ENCODE measurements at places on chromosomes 1 and 21. TPM values are rescaled to one million over a fixed set of nuclear protein-coding genes. Genes with fewer than 3 reads are reported as not detected.

DNA sequence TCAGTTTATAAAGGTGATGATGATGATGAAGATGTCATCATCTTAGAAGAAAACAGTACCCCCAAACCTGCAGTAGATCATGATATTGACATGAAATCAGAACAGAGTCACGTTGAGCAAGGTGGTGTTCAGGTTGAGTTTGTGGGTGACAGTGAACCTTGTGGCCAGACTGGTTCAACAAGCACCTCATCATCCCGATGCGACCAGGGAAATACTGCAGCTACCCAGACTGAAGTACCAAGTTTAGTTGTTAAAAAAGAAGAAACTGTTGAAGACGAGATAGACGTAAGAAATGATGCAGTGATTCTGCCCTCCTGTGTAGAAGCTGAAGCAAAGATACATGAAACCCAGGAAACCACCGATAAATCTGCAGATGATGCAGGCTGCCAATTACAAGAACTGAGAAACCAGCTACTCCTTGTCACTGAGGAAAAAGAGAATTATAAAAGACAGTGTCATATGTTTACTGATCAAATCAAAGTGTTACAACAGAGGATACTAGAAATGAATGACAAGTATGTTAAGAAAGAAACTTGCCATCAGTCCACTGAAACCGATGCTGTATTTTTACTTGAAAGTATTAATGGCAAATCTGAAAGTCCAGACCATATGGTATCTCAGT lies 16.0 kb upstream of the CHAF1B start:
- H3K27ac ChIP-seq, result no peak overlapping the region
- no peaks in the 10 kb centered on the region for H3K27me3 ChIP-seq
- peaks cover 5% of the 10 kb centered on the region for H3K36me3 ChIP-seq
- no peak for DNase-seq
- H3K4me3 ChIP-seq, result no peak overlapping the region
- H3K4me1 ChIP-seq, result no peaks in the 10 kb centered on the region

NEXN gene
- 81.9 TPM for total RNA-seq

GRCh38 chr1:228989992-228990827 lies 254.9 kb downstream of the RHOU start:
- H3K36me3 ChIP-seq, result no peaks in the 10 kb centered on the region
- H3K4me1 ChIP-seq, result no peaks in the 10 kb centered on the region
- no peaks in the 10 kb centered on the region for H3K27me3 ChIP-seq
- no peak overlapping the region for H3K27ac ChIP-seq
- peak; percentile 90 for DNase-seq
- H3K4me3 ChIP-seq, result no peak overlapping the region

- H3K4me3 ChIP-seq, result no peak overlapping the region
- no peak overlapping the region for H3K27ac ChIP-seq
- no peaks in the 10 kb centered on the region for H3K27me3 ChIP-seq
- no peaks in the 10 kb centered on the region for H3K4me1 ChIP-seq
These were observed 675.7 kb upstream of the CHRM3 start for GRCh38 chr1:238710697-238711096.

DNA sequence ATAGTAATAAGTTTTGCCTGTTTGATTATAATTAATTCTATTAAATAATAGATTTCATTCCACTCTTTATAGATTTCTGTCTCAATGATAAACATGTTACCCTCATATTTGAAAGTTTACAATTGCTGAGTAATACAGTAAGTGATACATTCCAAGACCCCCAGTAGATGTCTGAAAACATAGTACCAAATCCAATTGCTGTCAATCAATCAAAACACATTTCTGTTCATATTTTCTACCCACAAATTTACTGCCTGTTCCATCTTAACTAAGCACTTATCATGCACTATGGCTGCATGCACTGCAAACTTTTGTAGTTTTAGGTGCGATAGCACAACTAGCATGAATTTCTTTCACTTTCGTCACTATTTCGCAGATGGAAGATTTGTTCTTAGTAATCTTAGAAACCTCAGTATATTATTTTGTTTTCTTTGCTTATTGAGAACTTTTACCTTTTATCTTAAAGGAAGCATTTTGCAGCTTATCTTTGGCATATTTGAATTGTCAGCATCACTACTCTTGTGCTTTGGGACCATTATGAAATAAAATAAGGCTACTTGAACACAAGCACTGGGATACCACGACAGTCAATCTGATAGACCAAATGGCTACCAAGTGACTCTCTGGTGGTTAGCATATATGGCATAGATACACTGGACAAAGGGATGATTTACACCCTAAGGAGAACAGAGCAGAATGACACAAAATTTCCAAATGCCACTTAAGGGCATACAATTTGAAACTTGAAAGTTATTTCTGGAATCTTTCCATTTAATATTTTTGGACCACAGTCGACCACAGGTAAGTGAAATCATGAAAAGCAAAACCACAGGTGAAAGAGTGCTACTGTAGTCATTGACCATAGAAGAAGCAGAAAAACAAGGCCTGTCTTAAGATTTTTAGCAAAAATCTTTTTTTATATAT lies 67.6 kb downstream of the RGS13 start:
- no peaks in the 10 kb centered on the region for H3K36me3 ChIP-seq
- DNase-seq, result no peak
- H3K27ac ChIP-seq, result no peak overlapping the region
- no peaks in the 10 kb centered on the region for H3K27me3 ChIP-seq

ZSCAN20 gene
- total RNA-seq, result 8.0 TPM

DNA sequence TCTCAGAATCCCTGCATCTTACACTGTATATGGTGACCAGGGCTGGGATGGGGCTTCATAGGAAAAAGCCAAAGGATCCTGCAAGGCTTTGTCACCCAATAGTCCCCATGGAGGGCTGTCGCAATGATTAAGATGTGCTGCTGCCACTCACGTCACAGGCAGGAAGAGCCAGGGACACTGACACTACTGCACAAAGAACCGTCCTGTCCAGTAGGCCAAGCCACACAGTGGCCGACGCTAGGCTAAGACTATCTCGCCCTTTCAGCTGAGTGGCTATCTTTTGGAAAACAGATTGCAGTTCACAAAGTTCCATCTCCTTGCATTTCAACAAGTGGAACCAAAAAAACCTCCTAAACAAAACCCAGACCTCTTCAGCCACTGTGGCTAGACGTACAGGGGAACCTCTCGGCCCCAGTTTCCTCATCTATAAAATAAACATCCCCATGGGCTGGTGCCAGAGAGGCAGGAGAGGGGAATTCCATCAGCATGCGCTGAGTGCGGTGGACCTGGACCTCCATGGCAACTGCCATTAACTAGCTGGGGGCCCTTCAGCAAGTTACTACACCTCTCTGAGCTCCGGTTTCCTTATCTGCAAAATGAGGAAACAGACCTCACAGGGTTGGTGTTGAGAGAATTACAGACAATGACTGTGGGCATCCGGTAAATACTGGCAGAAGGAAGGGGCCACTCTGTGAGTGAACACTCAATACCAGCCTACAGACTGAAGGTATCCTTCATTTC lies 8.7 kb downstream of the CAPZB start:
- H3K4me1 ChIP-seq, result peaks cover 12% of the 10 kb centered on the region
- H3K27ac ChIP-seq, result peak overlapping the region; percentile 55
- DNase-seq, result peak; percentile 65
- H3K27me3 ChIP-seq, result no peaks in the 10 kb centered on the region

DNA sequence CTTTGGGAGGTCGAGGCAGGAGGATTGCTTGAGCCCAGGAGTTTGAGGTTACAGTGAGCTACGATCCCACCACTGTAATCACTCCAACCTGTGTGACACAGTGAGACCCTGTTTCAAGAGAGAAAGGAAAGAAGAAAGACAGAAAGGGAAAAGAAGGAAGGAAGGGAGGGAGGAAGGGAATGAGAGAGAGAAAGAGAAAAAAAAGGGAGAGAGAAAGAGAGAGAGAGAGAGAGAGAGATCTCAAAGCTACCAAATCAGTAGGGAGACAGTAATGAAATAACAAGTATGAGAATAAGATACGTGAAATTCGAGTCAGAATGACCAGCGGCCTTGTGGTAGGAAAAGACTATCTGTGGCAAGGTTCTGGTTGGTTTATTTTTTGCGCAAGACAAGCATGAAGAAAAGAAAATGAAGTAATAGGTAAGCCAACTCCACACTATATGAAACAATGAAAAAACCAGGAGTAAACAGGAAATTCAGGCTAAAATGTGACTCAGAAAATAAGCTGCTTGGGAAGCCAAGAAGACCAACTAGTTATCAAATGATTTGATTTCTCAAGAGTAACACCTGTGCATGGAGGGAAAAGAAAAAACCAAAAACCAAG lies 8.9 kb downstream of the MTF1 start:
- no peak overlapping the region for H3K4me3 ChIP-seq
- H3K27ac ChIP-seq, result no peak overlapping the region
- H3K27me3 ChIP-seq, result no peaks in the 10 kb centered on the region
- peaks cover 4% of the 10 kb centered on the region for H3K36me3 ChIP-seq
- peaks cover 2% of the 10 kb centered on the region for H3K4me1 ChIP-seq

ATAD3C gene
- 0.42 TPM for total RNA-seq

DNA sequence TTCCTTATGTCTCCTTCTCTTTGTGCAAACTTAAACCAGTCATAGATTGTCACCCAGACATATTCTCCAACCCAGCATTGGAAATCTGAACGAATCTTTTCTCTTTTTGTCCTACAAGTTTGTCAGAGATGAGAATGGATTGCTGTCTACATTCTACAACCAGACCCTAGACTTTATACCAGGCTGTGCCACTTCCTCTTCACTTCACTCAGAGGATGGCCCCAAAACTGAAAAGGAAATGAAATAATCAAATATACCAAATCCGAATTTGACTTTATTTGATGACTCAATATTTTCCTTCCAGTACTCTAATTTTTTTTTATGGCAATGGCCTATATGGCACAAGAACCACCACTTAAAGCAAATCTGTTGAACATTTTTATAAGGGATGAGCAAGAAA lies 256.5 kb downstream of the ZNF648 start:
- H3K36me3 ChIP-seq, result no peaks in the 10 kb centered on the region
- H3K4me1 ChIP-seq, result no peaks in the 10 kb centered on the region
- no peaks in the 10 kb centered on the region for H3K27me3 ChIP-seq

DNA sequence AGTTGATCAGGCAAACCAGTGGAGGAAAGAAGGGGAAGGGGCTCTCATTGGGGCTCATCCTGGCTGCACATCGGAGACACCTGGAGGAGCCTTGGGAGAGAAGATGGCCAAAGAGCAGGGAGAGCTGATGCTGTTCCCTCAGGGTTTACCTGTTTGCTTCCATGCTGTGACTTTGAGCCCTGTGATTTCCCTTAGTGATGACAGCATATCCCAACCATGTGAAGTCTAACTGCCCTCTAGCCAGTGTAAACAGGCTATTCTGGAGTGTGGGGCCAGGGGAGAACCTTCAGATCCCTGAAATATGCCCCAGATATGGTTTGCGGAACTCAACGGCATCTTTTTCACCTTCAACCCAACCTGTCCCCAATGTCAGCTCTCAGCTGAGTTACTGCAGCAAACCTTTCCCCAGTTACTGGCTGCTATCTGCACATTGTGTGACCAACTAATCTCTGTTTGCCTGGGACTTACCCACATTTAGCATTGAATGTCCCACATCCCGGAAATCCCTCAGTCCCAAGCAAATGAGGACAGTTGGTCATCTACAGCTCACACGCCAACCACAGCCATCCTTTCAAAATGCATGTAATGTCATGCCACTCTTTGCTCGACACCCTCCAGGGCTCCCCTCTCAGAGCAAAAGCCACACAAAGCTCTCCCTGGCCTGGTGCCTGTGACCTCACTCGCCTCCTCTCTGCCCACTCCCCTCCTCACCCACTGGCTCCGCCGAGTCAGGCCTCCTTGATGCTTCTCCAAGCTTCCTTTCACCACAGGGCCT lies 242.3 kb downstream of the KCNJ6 start:
- H3K36me3 ChIP-seq, result no peaks in the 10 kb centered on the region
- no peak overlapping the region for H3K4me3 ChIP-seq
- H3K27ac ChIP-seq, result no peak overlapping the region
- H3K27me3 ChIP-seq, result no peaks in the 10 kb centered on the region
- no peak for DNase-seq

- no peaks in the 10 kb centered on the region for H3K4me1 ChIP-seq
- H3K36me3 ChIP-seq, result no peaks in the 10 kb centered on the region
- DNase-seq, result no peak
- H3K4me3 ChIP-seq, result no peak within 1 kb of the TSS
- H3K27ac ChIP-seq, result no peak within 1 kb of the TSS
These were observed at the start of gene MYOG for GRCh38 chr1:203085528-203086406. MYOG (minus strand) TSS chr1:203086012; CDS start chr1:203085961, 51 bp downstream.

GRCh38 chr1:96208428-96208827 lies 513.2 kb upstream of the PTBP2 start:
- H3K27ac ChIP-seq, result no peak overlapping the region
- DNase-seq, result no peak
- no peak overlapping the region for H3K4me3 ChIP-seq
- no peaks in the 10 kb centered on the region for H3K4me1 ChIP-seq

- H3K4me3 ChIP-seq, result no peak overlapping the region
- no peaks in the 10 kb centered on the region for H3K4me1 ChIP-seq
- H3K36me3 ChIP-seq, result no peaks in the 10 kb centered on the region
- no peak for DNase-seq
- no peak overlapping the region for H3K27ac ChIP-seq
These were observed 580.7 kb upstream of the ADGRL4 start for GRCh38 chr1:79587229-79587628.

DNA sequence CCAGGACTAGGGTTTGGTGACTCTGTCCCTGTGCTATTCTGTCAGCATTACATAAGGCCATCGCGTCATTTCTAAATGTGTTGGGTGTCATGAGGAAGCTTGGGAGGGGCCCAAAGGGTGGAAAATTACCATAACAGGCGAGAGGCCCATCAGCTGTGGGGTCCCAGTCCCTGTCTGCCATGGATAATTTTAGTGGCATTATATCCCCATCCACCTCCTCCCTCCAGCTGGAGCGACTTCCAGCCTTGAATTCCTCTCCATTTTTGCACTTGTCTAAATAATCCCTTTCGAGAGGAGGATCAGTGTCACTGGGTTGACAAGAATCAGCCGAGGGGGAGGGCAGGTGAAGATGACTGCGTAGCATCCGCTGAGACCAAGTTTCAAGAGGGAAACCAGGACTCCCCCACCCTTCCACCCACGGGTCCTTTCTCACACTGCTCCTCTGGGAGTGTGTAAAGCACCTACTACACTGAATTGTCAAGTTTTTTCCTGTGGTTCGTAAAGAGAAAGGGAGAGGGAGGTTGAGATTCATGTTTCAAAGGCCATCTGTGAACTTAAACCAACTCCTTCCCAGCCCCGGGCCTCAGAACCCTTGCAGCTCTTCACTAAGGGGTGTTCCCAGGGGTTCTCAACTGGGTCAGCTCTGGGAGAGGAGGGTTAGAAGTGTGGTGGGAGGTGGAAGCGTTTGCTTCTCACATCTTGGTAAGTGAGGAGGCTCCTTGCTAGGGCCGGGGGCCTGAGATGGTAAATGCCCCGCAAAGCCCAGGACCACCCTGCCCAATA lies 29.2 kb downstream of the VASH2 start:
- H3K27ac ChIP-seq, result no peak overlapping the region
- H3K27me3 ChIP-seq, result no peaks in the 10 kb centered on the region
- H3K4me1 ChIP-seq, result no peaks in the 10 kb centered on the region
- no peak for DNase-seq
- H3K4me3 ChIP-seq, result no peak overlapping the region

MYCL gene
- 0.45 TPM for total RNA-seq

All from aorta (tissue), 5 donors.